Right cardiac atrium (tissue), 5 donors: ENCODE measurements at places on chromosomes 2 and 18. TPM values are rescaled to one million over a fixed set of nuclear protein-coding genes. Genes with fewer than 3 reads are reported as not detected.

EHBP1 gene
- 37.5 TPM for total RNA-seq

- no peak for DNase-seq
Observed at GRCh38 chr18:12288403-12288755, 19.7 kb upstream of the TUBB6 start.

DNA sequence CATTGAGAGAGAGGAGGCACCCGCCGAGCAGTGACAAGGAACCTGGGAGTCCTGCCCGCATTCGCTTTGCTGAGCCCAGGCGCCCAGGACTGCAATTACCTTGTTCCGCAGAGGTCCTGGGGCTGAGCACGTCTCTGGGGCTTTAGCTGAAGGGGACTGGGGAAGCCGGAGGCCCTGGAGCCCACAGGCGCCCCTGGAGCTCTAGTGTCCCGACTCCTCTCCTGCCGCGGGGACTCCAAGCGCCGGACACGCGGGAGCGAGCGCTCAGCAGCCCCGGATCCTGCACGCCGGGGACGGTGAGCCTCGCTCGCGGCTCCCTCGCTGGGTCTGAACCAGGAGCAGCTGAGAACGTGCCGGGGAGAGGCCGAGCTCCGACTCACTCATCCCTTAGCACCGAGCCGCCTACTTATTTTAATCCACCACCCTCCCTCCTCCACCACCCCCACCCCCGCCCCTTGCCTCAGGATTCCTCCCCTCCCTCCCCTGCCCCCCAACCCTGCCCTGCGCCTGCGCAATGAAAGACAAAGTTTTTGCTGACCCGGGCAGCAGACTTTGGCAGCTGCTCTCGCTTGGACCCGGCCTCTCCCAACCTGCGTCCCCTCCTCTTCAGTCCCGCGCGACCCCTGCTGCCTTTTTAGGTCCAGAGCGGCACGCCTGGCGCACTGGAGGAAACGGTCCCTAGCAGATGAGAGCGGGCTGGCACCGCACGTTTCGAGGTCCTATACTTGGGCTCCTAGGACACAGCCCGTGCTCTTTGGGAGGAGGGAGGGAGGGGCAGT, at the start of gene OSR1:
OSR1 (minus strand) TSS at position 382 of the 779 bp plus-strand sequence. CDS start 4,818 bp downstream, outside the sequence.
- peak; percentile 78 for DNase-seq

- DNase-seq: peak; percentile 72
Observed at GRCh38 chr2:62705859-62706720, 577 bp downstream of the EHBP1 start.

DNA sequence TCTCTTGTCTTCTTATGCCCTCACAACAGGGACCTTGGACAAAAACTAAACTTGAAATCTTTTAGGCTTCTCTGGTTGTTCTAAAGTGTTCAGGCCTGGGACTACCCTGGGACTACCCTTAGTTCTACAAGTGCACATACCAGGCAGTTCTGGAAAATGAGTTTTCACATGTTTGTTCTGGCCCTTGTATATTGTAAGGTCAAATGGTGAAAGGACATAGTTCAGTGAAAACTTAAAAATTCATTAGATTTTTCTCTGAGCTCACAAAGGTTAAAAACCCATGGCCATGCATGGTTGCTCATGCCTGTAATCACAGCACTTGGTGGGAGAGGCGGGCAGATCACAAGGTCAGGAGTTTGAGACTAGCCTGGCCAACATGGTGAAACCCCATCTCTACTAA, 875.5 kb upstream of the FAM98A start:
- DNase-seq: no peak

G6PC2 gene
- total RNA-seq: not detected

DNA sequence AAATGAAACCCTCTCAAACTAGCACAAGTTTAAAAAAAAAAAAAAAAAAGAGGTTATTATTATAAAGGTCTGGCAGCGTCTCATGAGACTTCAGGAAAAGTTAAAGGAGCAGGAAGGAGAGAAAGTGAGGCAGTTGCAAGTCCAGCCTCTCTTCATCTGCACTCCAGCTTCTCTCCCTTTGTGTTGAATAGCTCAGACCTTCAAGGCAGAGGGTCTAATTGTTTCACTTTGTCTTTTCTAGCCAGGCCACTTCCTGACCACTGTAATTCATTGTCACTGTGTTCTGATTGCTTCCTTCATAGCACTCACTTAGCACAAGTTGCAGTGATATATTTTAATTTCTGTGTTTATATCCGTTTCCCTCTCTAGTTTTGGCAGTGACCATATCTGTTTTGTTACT, 99.9 kb downstream of the SPATS2L start:
- no peak for DNase-seq

MPP4 gene
- 0.35 TPM for total RNA-seq

DSG1 gene
- 0.89 TPM for total RNA-seq

DNA sequence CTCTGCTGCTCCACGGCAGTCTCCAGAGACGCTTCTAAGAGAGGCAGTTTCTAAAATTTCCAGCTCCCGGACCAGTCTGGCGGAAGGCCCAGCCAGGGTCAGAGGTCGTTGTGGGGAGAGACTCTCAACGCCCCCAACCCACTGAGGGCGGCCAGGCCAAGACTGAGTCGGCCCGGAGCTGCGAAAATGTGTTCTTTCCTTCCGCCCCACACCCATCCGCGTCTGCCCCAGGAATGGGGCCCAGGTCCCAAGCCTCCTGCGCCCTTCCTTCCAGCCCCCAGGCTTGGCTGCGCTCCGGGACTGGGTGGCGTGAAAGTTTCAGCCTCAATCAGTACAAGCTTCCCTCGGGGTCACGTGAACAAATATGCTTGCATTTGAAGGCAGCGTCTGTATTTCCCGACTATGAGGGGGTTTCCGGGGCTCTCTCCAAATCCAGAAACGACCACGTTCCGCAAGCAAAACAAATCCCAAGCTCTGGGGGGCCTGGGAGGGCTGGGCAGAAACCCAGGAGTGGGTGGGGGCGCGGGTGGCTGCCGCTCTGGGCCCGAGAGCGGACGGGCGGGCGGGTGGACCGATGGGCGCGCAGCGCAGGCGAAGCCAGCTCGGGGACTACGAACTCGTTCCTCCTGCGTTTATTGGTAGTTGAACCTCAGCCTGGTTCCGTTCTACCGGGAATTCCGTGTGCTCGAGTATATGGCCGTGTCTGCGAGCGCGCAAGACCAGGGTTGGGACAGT, 3.3 kb downstream of the HOXD3 start:
- no peak for DNase-seq

DNA sequence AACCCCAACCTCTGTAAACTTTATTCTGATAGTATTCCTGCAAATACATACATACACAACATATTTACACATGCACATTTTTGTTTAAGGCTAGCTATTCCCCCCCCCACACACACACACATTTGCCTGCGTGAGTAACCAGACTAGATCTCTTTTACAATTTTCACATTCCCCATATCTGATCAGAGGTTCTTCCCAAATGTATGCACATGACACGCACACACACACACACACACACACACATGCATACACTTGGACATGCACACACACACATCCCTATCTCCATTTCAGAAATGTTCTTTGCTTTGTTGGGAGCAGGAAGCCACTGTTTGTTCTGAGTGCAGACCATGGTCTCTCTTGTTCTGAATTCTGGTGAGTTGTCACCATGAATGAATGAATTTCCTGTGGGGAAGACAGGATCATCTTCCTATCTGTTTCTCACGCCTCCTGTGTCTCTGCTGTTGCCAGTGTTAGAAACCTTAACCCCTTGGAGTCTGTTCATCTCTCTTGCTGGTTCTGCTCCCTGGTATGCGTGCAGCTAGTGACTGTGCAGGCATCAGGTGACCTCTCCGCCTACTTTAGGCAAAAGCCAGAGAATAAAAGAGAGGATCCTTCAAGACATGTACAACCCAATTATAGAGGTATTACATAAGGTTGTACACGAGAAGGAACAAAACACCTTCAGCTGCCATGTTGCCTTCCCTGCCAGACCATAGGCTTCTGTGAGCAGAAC, 251.0 kb upstream of the RAB12 start:
- no peak for DNase-seq

- no peak for DNase-seq
Observed at GRCh38 chr18:33532978-33533377, 45.0 kb upstream of the ASXL3 start.

NETO1 gene
- total RNA-seq: 1.9 TPM

DNA sequence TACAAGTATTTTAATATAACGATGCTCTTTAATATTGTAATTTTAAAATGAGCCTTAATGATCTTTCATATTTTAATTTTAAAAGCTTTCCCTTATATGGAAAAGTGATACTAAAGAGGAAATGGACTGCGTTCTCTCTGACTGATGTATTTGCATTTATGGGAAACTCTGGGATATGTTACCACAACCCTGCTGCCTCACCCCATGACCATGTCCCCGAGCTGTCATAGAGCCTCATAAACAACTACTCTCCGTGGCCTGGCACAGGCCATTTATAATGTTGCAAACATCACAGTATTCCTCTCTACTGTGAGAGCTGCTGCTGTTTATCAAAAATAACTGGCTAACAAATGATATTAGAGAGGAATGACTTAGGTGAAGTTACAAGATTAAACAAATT, 75.8 kb upstream of the SEC11C start:
- no peak for DNase-seq

SPHKAP gene
- total RNA-seq: 79.4 TPM

DNA sequence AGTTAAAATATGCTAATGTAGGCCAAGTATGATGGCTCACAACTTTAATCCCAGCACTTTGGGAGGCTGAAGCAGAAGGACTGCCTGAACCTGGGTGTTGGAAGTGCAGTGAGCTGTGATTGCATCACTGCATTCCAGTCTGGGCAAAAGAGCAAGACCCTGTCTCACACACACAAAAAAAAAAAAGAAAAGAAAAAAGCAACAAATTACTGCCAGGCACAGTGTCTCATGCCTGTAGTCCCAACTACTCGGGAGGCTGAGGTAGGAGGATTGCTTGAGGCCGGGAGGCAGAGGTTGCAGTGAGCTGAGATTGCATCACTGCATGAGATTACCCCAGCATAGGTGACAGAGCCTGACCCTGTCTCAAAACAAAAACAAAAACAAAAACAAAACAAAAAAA, 110.6 kb downstream of the PRELID3A start:
- DNase-seq: no peak

- no peak for DNase-seq
Observed at GRCh38 chr2:208440716-208441115, 34.1 kb downstream of the PTH2R start.

MAP2 gene
- 6.2 TPM for total RNA-seq

- DNase-seq: no peak
Observed at GRCh38 chr2:75592030-75592429, 31.3 kb upstream of the EVA1A start.

LYG2 gene
- total RNA-seq: not detected

DNA sequence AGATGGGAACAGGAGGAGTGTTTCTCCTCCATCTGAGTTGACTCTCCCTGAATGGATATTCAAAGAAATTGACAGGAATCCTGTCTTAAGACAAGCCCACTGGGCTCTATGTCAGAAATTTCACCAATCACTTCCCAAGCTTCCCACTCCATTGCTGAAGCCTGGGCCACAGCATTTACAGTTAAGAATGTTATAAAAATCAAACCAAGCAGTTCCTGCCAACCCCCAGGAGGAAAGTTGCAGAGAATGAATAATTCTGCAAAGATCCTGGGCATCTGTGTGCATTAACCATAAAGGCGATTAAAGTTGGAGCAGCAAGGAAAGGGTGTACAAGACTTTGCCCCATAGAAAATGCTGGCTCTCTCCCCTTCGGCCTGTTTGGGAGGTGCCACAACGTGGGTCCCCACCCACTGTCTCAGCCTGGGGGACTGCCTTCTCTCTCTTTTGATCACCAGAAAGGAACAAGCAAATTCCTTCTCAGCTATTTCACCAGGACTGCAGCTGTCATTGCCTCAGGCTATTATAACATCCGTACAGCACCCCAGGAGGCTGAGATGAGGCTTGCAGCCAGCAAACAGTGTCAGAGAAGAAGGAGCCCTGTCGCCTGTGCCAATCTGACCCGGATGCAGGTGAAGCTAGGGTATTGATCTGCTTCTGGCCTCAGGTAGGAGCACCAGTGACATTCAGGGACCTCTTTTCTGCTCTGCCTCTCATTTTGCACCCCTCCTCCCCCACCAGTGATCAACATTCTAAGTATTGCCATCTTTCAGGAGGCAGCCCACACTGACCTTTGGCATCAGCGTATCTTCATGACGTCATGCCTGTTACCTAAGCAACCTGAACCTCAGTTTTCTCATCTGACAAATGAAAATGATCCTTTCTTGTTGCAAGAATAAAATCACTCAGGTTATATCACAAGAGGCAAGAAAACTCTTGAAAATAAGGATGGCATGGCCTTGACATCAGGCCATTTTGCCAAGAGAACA, 219.0 kb downstream of the SH3BP4 start:
- DNase-seq: peak; percentile 49

DOK1 gene
- total RNA-seq: 7.1 TPM

GRCh38 chr2:223051693-223052289, at the start of gene KCNE4:
Gene KCNE4 (plus strand): TSS chr2:223052190. CDS start chr2:223052831, 641 bp downstream.
- peak; percentile 65 for DNase-seq

- DNase-seq: no peak
Observed at GRCh38 chr2:232741294-232741693, 35.1 kb downstream of the KCNJ13 start.

- no peak for DNase-seq
Observed at GRCh38 chr2:55843096-55843993, 80.2 kb downstream of the EFEMP1 start.

DNA sequence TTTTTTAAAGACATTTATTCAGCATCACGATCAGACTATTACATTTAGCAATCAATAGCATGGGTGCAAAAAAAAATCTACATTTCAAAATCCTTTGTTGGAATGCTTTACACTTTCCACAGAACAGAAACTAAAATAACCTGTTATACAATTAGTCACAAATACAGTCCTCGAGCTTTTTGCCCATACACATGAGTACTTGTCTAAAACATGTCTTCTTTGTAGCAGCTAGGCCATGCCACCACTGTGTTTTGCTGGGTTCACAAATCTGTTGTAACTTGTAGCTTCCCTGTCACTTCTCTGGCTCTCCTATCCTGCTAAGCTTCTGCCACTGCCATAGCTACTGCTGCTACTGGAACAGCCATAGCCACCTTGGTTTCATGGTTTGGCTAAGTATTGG, 24.4 kb upstream of the ADAM23 start:
- DNase-seq: no peak

DNA sequence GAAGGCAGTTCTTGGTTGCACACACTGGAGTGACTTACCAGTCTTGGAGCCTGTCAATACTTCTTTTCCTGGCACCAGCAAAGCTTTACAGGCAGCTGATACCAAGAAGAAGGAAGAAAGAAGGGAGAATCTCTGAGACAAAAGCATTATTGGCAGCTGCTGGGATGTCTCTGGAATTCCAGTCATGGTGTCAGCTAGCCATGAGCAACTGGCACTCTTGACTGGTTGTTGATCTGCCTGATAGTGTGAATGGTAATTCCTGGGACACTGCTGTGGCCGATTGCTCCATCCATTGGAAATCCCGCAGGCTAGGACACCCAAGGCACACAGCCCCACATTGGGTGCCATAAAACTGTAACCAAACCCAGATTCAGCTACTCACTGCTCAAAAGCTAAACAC, 17.8 kb upstream of the SPAG16 start:
- no peak for DNase-seq

GRCh38 chr2:168401048-168401556, 55.0 kb upstream of the CERS6 start:
- peak; percentile 30 for DNase-seq

GRCh38 chr2:105126336-105126735, 88.5 kb downstream of the MRPS9 start:
- no peak for DNase-seq

GRCh38 chr18:76454418-76454817, 40.6 kb downstream of the ZNF516 start:
- no peak for DNase-seq

GRCh38 chr2:222919841-222920526, 59.1 kb downstream of the ACSL3 start:
- DNase-seq: no peak
